ENCODE measurements at places on chromosomes 12 and 14.
A peak's percentile ranks its signal among the peaks of the same experiment; 100 is the strongest.

DNA sequence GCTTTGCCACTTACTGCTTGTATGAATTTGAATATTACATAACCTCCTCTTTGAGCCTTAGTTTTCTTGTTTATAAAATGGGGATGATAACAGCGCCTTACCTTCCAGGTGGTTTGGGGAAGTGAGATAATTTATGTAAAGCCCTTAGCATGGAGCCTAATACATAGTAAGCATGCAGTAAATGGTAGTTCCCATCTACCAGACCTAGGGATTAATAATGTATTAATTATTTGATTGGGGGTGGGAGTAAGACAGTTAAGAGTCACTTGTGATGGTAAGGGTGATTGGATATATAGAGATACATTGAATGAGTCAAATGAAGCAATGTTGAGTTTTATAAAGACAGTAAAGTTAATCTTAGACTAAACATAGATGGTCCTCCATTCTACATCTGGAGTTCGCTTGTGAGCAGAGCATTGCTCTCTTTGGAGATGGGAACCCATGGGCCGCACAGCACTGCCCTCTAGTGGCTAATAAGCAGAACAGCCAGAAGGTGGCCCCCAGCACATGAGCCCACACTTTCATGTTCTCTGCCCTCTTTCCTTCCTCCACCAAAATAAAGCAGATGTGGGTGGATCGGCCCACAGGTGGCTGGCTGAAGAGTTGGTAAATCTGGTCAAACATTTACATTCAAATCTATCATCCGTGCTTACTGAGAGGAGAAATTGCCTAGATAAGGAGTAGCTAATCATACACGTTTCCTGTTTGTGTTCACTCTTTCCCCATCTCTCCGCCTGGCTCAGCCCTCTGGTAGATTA, 26.5 kb upstream of the TAMALIN start:
- DNase-seq: peak; percentile 47

DNA sequence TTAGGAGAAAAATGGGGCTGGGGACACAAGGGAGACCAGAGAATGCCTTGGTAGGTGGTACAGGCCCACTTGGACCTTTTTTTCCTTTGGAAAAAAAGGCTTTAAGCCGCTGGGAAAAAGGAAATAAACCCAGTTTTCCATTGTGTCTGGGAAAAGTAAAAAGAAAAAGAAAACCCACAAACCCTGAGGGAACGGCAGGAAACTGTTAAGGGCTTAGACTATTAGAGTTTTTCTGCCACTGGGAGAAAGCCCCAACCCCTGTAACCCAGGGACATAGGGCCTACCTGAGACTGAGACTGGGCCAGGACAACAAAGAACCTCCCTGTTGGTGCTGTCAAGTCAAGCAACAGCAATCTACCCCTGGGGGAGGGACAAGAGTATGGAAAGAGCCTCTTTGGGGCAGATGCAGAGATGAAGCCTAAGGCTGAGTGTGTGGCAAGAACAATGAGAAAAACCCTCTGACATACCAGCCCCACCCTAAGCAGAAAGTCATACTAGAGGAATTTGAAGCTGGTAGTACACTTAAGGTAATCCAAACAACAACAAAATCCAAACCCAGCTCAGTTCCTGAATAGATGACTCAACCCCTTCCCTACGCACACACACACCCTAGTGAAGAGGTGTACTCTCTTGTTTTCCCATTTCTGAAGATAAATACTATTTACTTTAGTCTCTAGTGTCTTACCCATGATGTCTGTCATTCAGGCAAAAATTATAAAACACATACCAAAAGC, 22.8 kb downstream of the ATF1 start:
- peak; percentile 84 for DNase-seq

DNA sequence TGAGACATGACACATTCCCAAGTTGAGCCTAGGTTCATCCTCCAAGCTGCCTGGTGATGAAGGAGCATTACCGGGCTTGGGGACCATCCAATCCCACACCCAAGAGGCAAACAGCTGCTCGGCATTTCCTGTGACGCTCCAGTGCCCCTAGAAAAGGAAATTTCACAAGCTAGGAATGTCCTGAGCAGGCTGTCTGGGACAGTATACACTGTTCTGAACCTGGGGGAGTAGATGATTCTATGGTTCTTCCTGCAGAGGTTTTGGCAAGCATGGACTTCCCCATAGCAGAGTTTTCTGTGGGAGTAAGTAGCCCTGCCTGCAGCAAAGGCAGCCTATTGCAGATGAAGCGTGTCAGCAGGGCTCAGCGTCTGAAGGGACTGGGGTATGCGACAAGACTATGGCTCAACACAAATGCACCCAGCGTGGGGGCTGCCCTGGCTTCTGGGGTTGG, 47.4 kb upstream of the SRSF5 start:
- DNase-seq: peak; percentile 57

DNA sequence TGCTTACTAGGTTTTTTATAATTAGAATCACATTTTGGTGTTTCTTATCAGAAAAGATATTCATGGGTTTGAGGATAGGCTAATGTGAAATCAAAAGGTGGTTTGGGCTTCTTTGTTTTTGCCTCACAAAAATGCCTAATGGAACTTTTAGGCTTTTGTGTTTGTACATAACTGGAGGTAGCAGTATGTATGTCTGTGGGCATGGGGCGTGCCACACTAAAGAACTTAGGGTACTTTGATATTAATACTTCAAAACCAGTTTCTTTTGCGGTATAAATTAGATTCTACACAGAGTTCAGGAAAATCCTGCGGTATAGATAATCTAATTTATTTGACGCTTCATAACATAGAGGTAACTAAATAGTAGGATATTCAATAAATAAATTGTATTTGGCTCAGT, 1.9 kb downstream of the ETV6 start:
- no peak for DNase-seq

GRCh38 chr14:96452684-96453083, 49.5 kb upstream of the PAPOLA start:
- DNase-seq: no peak

DNA sequence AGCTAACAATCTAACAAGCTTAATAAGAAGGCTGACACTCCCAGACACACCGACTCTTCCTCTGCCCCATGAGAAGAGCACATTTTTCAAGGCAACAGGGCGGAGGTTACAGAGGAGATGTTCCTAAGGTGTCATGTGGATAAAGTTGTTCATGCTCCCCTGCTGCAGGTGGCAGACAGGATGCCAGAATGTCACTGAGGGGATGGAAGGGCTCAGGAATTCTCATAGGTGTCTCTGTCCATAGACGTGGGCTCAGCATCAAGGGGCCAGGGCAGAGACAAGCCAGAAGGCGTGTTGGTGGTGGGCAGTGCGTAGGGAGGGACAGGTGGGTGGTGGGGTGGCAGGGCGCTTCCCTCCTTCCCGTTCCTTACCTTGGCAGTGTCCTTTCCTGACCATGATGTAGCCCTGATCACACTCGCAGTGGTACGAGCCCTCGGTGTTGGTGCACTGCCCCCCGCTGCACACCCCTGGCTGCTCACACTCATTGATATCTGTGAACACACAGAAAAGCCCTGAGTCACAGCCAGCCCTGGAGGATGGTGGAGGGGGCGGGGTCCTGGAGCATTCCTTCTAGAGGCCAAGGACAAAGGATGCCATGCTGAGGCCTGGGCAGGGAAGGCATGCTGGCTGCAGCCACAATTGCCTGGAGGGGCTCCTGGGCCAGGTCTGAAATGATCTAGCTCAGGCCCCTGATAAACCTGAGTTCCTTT, 23.0 kb downstream of the ISCA2 start:
- no peak for DNase-seq

DNA sequence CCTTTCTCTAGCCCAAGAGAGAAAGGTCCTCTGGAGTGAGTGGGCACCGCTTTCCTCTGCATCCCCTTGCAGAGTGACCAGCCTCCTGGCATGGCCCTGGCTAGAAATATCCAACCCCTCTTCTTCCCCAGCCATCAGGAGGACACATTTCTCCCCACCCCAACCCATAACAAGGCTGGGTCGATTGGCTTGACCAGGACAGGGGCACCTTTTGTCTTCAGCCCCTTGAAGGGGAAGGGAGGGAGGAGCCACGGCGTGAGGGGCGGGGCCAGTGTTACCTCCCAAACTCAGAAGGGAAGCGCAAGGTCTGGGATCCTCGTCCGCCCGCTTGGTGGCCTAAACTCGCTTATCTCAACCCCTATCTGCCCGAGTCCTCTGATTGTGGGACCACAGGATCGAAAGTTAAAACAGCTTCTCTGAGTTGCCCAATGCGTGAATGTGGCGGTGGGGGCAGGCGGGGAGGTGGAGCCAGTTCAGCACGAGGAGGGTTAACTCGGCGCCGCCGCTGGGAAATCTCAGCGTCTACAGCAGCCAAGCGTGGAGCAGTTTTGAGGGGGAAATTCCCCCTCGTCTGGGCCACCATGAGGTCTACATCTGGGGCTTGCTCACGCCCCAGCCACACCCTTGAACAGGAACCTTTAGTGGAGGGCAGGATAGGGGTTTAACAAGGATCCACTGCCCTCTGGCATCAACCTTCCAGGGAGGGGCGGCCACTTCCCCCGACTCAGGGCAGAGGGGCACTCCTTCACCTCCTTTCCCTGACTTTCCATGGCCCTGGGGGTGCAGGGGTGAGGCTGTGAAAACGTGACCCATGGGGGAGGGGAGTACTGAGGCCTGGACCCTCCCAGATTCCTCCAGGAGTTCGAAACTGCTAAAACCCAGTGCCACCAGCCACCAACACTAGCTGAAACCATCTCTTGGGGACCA, 795 bp downstream of the STAT6 start:
- DNase-seq: no peak

GRCh38 chr14:88386256-88386794, 868 bp downstream of the SPATA7 start:
- no peak for DNase-seq

DNA sequence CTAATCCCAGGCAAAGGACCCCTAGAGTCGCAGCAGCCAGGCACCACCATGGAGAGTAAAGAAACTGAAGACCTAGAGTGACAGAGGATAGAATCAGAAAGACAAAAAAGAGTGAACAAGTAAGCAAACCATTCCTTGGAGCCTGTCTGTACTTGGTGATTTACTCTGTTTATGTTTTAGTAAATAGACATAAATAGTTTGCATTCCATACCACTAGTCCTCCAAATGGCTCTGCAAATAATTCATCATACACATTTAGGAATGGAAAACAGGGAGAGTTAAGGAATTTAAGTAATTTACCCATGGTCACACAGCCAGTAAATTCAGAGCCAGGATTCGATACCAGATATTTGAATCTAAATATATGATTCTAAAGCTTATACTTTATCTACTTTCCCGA, 2.8 kb downstream of the OLR1 start:
- DNase-seq: no peak

GRCh38 chr14:100884456-100884855, 19.1 kb downstream of the RTL1 start:
- DNase-seq: no peak

DNA sequence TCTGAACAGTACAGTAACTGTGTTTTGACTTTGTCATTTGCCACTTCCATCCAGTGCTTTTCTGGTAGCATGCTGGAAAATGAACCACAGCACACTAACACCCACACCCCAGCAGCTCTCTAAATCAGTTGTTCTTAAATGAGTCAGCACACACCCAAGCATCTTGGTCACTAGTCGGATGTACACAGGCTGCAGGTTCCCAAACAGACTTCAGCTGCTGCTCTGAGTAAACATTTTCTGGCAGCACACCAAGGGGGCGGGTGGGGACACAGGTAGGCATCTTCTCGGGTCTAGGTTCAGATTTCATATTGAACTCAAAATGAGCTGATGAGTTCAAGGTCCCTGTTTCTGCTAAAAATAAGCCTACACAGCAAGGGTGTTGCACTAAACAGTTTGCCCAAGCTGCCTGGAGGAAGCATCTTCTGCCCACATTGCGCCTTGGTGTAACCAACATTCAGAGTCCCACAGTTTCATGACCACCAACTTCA, 39.8 kb downstream of the IFNG start:
- DNase-seq: no peak

DNA sequence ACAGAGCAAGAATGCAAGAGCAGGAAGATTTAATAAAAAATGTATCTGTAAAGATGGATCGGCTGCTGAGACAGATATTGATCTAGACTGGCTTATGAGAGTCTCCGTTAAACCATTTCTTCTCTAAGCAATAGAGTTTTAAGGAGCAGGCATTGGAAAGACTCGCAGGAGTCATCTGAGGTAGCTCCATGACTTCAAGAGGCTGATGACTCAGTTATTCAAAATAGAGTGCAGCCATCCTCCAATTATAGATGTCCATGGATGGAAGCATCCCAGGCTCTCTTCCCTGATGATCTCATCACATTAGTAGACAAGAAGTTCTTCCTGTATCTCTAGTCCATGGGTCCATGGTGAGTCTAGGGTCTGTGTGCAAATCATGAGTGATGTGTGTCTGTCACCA, 638.3 kb upstream of the TMEM132C start:
- no peak for DNase-seq

DNA sequence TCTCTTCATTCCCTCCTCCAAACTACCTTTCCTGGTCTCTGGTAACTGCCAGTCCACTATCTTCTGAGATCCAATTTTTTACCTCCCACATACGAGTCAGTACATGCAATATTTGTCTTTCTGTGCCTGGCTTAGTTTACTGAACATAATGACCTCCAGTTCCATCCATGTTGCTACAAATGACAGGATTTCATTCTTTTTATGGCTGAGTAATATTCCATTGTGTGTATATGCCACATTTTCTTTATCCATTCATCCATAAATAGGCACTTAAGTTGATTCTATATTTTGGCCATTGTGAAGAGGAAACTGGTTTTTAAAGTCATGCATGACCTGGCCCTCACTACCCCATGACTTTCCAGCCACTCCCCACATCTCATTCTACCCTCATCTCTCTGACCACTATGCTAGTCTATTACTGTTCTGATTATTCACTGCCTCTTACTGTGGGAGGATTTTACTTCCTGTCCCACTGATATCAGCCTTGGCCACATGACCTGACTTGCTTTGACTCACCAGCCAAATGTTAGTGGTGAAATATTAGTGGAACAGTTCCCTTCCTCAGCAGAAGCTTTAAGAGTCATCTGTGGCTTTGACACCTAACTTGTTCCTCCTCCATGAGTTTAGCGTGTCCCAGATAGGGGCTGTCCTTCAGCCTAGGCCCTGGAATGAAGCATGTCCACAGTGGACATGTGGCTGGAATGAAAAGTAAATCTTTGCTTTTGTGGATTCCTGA, 52.2 kb downstream of the GOLGA5 start:
- no peak for DNase-seq
